ENCODE measurements at places on chromosomes 2 and 18.

- no peak for DNase-seq
These were observed 142.4 kb downstream of the EN1 start for GRCh38 chr2:118705032-118705431.

GRCh38 chr2:9232886-9233285, 26.3 kb downstream of the ASAP2 start:
- DNase-seq: no peak

- DNase-seq: no peak
These were observed 2.1 kb downstream of the SPOPL start for GRCh38 chr2:138503652-138504051.

- DNase-seq: no peak
These were observed 22.1 kb downstream of the EXOC6B start for GRCh38 chr2:72803626-72804320.

- DNase-seq: no peak
These were observed 3.3 kb upstream of the MTLN start for GRCh38 chr2:110215566-110216158.

DNA sequence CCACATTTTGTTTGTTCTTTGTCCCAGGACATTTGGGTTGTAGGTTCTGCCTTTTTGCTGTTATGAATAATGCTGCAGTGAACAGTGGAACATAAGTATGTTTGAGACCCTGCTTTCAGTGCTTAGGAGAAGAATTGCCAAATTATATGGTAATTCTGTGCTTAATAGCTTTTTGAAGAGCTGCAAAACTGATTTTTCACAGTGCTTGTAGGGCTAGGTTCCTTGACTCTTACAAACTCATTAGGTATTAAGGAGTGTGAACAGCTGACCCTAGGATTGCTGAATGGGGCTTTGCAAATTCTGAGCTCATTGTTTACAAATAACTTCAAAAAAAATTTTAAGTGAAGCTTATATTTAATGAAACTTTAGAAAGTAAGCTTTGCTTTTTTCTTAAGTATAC, 154.2 kb downstream of the LTBP1 start:
- no peak for DNase-seq

DNA sequence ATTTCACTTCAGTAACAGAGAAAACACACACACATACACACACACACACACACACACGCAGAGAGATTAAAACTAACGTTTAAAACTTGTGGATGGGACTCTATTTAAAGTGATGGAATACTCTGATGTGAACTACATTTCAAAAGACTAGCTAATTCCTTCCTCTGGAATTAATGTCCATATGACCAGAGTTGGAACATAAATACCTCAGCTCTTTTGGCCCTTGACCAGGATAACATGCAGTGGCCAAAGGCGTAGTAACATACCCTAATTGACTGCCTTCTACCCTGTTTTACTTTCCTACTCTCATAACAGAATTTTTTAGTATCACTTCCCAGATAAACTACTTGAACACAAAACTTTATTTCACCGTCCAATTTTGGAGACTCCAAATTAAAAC, 671.3 kb upstream of the CHAC2 start:
- DNase-seq: no peak
